ENCODE measurements at places on chromosomes 7 and 10.

GRCh38 chr7:828793-829561, 3.3 kb upstream of the SUN1 start:
- no peak for DNase-seq

GRCh38 chr7:114988755-114989375, 67.0 kb downstream of the MDFIC start:
- DNase-seq = no peak

DNA sequence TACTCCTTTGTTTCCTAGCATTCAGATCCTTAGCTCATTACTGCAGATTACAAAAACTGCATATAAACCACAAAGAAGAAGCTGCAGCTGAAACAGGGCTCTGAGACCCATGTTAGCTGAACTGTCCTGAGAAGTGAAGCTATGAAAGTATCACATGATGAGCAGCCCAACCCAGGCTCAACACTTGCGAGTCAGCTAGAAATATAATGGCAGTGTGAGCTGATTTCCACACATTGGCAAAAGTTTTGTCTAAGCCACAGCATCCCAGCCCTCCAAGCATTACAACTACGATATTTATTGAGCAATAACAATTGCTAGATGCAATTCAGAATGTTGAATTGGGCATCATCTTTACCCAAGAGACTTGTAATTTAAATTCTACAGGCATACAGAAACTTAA, 34.5 kb upstream of the SKAP2 start:
- DNase-seq = no peak

DNA sequence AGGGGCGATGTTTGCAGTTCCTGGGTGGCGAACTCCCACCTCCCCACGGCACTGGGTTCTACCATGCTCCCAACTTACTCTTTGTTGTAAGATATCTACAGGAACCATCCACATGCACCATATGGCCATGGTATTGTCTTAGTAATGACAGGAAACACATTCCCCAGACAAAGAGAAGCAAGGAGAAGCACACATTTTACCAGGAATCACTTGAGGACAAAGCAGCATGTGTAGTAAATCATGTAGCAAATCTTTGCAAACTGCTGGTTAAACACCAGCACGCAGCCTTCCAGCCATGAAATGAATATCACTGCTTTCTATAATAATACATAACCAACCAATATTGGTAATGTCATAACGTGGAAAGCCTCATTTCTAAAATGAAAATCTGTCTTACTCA, 101.2 kb downstream of the NRP1 start:
- DNase-seq = no peak

DNA sequence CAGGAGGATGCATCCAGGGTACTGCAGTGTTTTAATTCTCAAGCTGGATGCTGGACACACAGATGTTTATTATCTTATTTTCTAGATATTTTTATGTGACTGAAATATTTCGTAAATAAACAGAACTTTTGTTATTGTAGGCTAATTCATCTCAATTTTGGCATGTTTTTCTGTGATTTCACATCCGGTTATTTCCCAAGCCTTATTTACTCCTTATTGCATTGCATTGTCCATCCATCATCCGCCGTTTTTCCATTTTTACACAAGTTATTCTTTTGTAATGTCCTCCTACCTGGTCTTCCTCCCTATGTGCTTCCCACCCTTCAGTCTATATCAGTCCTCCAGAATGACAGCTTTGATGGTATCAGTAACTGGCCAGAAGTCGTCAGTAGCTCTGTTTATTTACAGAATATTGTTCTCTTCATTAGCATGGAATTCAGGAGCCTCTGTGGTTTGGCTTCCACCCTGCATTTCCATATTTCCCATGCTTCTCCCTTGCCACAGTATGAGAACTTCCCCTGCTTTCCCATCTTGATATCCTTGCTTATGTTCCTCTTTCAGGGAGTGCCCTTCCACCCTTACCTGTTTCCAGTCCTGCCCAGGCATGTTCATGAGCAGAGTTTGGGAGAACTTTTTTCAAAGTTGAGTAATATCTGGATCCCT, 16.1 kb downstream of the GNAI1 start:
- no peak for DNase-seq

DNA sequence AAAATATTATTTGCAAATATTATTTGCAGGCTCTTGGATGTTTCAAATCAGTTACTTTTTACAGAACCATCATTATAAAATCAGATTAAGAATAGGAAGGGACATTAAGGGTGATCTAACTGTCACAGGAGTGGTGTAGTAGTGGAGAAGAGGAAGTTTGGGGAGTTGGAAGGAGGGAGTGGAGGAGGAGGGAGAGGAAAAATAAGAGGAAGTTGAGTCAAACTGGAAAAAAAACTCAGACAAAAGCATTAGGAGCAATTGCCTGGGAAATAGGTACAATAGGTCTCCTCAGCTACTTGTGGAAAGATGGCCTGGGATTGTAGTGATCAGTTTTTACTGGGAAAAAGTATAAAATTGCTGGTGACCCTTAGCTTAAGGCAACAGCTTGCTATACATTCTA, 77.7 kb upstream of the GPR37 start:
- no peak for DNase-seq

All from stimulated activated CD8-positive, alpha-beta memory T cell treated with anti-CD3 and anti-CD28 coated beads, Interleukin-2, amount 100 ng/mL, for 48 hours (primary cell).